Colonic mucosa (tissue), 4 donors: ENCODE measurements at places on chromosomes 12 and 14. TPM values are rescaled to one million over a fixed set of nuclear protein-coding genes. Genes with fewer than 3 reads are reported as not detected.

- peaks cover 30% of the 10 kb centered on the region for H3K4me1 ChIP-seq
- H3K36me3 ChIP-seq = peaks cover 12% of the 10 kb centered on the region
- H3K27me3 ChIP-seq = no peaks in the 10 kb centered on the region
- no peak overlapping the region for H3K27ac ChIP-seq
- no peak for DNase-seq
- no peak overlapping the region for H3K4me3 ChIP-seq
Observed at GRCh38 chr12:50185301-50185895, 18.2 kb upstream of the CERS5 start.

GRCh38 chr12:112828541-112828940, 37.0 kb downstream of the RPH3A start:
- no peak overlapping the region for H3K4me3 ChIP-seq
- no peak for DNase-seq
- H3K4me1 ChIP-seq = no peaks in the 10 kb centered on the region
- H3K27ac ChIP-seq = no peak overlapping the region
- no peaks in the 10 kb centered on the region for H3K27me3 ChIP-seq

DNA sequence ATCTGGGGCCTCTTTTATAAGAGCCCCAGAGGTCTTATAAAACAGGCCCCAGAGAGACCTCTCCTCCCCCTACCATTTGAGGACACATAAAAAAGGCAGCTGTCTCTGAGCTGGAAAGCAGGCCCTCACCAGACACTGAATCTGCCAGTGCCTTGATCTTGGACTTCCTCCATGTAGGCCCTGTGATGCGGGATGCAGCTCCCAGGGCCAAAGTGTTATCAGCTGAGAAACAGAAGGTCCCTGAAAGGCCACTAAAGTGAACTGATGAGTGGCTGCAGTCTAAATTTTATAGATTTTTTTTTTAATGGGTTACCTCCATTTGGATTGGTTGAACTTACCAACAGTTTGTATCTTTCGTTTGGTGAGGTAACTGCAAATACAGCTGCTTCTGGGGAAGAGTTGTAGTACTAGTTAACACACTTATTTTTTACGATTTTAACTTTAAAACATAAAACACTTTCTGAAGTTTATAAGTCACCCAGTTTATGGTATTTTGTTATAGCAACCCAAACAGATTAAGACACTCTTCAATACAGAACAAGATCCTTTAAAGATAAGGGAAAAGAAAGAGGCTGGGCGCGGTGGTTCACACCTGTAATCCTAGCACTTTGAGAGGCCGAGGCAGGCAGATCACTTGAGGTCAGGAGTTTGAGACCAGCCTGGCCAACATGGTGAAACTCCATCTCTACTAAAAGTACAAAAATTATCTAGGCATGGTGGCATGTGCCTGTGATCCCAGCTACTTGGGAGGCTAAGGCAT, 5.6 kb upstream of the GUCY2C start:
- no peaks in the 10 kb centered on the region for H3K27me3 ChIP-seq
- peak overlapping the region; percentile 18 for H3K27ac ChIP-seq
- H3K36me3 ChIP-seq = no peaks in the 10 kb centered on the region
- no peaks in the 10 kb centered on the region for H3K4me1 ChIP-seq

DNA sequence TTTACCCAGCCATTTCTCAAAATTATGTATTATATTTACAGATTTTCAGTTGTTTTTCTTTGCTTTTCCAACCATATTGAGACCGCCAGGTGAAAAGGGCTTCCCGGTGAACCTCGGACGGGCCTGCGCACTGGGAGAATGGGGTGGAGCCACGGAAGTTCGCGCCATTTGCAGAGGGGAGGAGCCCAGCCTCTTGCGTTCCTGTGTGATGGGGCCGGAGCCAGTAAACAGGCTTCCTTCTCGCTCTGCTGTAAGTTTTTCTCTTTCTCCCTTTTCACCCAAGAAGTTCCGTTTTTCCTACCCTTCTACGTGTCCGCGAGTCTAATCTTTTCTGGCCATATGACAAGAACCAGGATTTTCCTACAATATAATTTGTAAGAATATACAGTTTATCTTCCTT, 1108.8 kb upstream of the SEL1L start:
- H3K4me3 ChIP-seq = no peak overlapping the region
- DNase-seq = peak; percentile 45
- H3K27me3 ChIP-seq = no peaks in the 10 kb centered on the region
- no peaks in the 10 kb centered on the region for H3K4me1 ChIP-seq

GRCh38 chr12:91278126-91278525, 95.5 kb upstream of the DCN start:
- no peak overlapping the region for H3K4me3 ChIP-seq
- H3K4me1 ChIP-seq = no peaks in the 10 kb centered on the region
- no peaks in the 10 kb centered on the region for H3K36me3 ChIP-seq

DNA sequence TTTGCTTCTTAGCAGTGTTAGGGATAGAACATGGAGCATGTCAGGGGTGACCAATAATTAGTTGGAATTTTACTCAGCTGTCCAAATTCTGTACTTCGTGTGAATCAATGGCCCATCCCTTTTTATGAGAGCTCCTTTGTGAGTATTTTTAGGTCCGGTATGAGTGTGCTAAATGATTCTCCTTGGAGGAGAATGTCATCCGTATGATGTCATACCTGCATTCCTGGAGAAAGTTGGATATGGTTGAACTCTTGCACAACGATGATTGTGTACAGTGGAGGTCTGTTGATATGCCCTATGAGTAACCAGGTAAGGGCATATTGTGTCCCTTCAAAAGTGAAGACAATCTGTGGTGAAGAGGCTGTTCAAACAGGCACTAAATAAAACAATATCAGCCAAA, 400.8 kb downstream of the GXYLT1 start:
- H3K27me3 ChIP-seq = no peaks in the 10 kb centered on the region
- no peaks in the 10 kb centered on the region for H3K36me3 ChIP-seq
- no peak for DNase-seq
- H3K4me3 ChIP-seq = no peak overlapping the region
- H3K4me1 ChIP-seq = no peaks in the 10 kb centered on the region

TIGAR gene
- 14.1 TPM for total RNA-seq

LRTM2 gene
- not detected for total RNA-seq
